ENCODE measurements at places on chromosomes 4 and X.

DNA sequence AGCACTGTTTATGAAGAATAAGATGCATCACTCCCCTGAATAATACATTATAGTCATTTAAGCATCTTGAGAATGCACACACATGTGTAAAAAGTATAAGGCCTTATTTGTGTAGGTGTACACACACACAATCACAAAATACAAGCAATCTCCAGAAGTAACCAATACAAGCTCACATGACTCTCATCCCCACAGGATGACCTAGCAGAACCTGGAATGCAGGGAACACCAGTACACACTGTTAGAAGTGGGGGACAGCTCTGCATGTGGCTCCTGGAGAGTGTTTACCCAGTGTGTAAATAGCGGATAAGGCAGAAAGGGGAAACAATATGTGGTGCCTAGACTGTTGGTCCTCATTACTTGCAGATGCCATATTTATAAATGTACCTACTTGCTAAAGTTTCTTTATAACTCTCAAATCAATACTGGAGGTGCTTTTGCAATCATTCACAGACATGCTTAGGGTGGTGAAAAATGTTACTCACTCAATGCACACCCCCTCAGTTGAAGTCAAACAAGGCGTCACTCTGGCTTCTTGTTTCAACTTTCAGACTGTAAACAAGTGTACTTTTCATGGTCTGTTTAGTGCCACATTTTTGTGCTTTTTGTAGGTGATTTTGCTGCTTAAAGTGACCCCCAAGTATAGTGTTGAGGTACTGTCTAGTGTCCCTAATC, 73.1 kb downstream of the MAGEB17 start:
- no peak for DNase-seq

- DNase-seq = no peak
Observed at GRCh38 chrX:38327775-38328081, 419 bp upstream of the RPGR start.

- DNase-seq = no peak
Observed at GRCh38 chr4:77201857-77202256, 44.9 kb downstream of the CCNG2 start.

DNA sequence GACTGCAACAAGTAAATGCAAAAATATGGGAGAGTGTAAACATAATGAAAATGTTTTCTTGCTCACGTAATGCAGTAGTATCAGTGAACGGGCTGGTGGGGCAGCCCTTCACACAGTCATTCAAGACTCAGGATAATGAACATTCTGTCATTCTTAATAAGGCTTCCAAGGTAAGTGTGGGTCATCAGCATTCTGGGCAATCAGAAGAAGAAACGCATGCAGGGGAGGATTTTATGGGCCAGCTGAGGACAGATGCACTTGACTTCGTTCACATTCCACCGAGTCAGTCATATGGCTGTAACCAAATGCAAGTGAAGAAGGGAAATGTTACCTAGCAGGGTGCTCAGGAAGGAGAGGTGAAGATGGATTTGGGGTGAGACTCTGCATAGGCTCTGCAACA, 68.0 kb upstream of the MAP9 start:
- no peak for DNase-seq

- DNase-seq = no peak
Observed at GRCh38 chr4:156475322-156475721, 496.3 kb downstream of the PDGFC start.

- DNase-seq = no peak
Observed at GRCh38 chr4:151629097-151629783, 131.6 kb downstream of the GATB start.

DNA sequence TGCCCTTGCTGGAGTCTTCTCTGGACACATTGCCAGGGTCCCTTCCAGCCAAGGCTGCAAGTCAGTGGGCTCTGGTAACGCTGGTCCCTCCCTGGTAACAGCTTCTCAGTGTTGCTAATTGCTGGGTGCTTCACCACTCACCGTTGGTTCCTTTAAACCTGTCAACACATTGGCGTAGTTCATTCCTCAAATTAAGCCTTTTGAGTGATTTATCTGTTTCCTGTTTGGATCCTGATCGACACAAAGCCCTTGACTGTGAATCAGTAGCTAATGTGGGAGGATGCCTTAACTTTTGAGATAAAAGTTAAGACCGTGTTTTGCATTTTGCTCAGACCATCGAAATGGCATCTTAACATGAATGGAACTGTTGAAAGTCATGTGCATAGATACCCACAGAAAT, 125.9 kb downstream of the AMELX start:
- no peak for DNase-seq

DNA sequence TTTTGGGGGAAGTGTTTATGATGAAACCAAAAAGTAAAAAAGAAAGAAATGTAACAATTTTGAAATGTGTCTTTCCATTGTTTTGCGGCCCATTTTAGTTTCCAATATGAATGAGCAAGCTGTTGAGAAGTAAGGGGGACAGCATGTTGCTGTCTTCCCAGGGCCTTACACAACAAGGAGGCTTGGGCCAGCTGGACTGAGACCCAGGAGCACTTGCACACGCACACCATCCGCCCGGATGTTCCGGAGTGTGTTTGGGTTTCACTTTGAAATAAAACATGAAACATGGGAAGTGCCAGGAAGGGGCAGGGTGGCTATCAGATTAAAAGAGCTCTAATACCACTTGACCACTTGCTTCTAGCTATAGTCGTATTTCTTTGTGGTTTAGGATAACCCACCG, 144.4 kb downstream of the NHS start:
- DNase-seq = no peak

DNA sequence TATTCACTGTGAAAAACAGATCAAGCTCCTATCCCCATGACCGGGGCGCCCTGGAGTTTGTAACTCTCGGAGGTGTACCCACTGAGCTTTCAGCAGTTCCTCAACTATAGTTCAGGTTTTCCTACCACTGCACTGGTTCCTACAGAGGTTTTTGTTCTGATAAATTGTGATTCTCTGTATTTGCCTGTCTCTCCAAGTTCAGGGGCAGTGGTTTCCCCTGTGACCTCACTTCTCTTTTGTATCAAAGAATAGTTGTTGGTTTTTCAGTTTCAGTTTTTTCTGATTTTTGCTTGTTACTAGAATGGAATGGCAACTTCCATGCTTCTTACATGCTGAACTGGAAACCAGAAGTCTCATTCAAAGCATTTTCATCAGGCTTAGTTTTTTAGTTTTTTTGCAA, 56.8 kb upstream of the PLS3 start:
- DNase-seq = no peak

DNA sequence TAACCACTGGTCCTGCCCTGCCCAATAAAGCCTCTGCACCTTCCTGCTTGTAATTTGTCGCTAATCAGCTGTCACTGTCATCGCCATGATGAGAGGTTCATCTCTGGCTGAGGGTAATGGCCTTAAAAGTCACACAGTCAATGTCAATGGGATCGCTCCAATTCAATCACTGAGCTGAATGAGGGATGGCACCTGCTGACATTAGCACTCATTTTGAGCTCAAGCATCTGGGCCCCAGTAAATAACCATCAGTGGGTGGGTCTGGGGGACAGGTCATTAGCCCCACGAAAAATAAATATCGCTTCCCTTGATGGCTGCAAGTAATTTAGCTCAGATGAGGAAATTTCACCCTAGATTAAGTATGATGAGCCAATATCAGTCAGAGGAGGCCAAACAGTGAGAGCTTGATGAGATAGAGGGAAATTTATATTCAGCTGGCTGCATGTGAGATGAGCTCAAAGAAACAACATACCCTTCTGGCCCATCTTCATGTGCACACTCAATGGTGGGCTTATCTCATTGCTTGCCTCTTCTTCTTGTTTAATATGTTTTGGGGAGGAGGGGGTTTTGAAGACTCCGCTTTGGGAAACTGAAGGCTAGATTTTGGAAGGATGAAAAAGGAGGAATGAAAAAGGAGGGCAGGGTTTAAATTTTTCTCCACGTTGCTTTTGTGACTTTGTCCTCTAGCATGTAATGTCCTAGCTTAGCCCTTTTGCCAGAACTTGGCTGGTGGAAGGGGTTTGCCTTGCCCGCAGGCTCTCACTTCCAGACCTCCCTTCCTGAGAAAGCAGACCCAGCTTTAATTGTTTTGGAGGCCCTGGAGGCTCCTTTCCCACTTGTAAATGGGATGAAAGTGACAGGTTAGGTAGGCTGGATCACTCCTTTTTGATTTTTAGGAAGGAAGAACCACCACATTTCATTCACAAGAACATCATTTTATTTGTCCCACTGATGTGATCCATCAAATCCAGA, 84.8 kb upstream of the PAQR3 start:
- no peak for DNase-seq

DNA sequence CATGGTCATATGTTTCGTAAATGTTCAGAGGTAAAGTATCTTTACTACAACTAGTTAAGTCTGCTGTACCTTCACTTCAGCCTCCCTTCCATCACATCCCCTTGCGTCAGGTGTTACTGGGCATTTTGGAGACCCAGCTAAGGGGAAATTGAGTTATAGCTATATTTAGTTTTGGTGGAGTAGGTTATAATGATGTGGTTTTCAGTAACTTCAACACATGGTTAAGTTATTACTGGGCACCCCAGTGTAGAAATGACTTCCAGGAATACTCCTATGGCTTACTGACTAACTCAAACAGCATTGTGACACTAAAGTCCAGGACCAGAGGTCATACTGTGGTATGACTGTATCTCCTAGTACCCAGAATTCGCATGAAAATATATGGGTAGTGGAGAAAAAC, 23.4 kb upstream of the ACSL1 start:
- DNase-seq = no peak

GRCh38 chr4:24433515-24434214, 150.7 kb downstream of the DHX15 start:
- no peak for DNase-seq

GRCh38 chr4:15479089-15479912, 9.6 kb downstream of the CC2D2A start:
- DNase-seq = no peak

GRCh38 chr4:12139296-12139695, 710.6 kb upstream of the HS3ST1 start:
- DNase-seq = no peak

DNA sequence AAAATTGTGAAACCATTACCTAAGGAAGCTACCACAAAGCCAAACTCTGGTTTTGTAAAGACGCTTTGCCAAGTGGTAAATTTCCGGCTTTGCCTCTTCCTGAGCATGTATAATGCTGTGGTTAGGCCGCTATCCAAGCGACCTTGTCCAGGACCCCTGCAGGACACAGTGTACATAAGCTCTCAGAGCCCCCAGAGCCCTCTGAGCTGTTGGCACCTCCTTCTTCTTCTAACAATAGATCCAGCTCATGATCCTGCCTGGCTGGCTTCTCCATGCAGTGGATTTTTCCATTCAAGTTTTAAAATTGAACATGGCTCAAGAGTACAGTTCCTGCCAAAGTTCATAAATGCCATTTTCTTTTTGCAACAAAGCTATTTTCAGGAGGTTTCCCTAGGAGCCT, 326.7 kb downstream of the MAPK10 start:
- DNase-seq = no peak

GRCh38 chr4:81715757-81716156, 244.1 kb upstream of the RASGEF1B start:
- no peak for DNase-seq

GRCh38 chrX:147738265-147738664, 173.5 kb upstream of the FMR1 start:
- DNase-seq = no peak

GRCh38 chrX:14801136-14801535, 71.7 kb downstream of the FANCB start:
- DNase-seq = no peak

DNA sequence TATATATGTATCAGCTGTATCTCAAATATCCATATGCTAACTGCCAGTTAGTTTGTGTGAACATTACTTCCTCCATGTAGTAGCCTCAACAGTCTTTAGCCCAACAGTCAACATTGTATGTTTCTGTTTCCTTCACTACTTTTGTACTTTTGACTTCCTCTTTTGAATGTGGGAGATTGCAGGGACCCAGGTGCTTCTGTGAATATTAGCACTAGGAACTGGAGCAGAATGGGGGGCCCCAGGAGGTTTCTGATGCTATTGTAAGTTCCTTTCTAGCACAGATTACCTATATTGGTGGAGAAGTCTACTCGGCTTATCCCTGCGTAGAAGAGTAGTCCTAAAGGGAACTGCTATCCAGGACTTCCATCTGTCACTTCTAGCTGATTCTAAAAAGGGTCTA, 2.3 kb downstream of the PLAC8 start:
- peak; percentile 41 for DNase-seq

GRCh38 chrX:154750301-154751202, at the start of gene GAB3:
Gene GAB3 (minus strand): TSS chrX:154751077. CDS start chrX:154751025, 52 bp downstream.
- peak; percentile 48 for DNase-seq

- no peak for DNase-seq
Observed at GRCh38 chr4:46124773-46125413, 1.0 kb upstream of the GABRG1 start.

DNA sequence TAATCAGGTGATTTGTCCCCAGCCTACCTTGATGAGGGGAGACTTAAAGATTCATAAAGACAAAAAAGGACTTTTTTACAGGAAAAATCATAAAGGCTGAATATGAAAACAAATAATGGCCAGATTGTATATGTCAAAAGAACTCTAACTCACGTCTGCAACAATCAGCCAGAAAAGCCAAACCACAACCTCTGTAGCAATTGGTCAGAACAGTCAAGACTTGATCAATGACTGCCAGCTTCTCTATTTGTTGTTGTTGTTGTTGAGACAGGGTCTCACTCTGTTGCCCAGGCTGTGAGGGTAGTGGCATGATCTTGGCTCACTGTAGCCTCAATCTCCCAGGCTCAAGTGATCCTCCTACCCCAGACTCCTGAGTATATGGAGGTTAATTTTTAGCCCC, 35.9 kb upstream of the PPA2 start:
- no peak for DNase-seq

GRCh38 chr4:61162116-61162515, 38.0 kb upstream of the ADGRL3 start:
- DNase-seq = no peak

- DNase-seq = no peak
Observed at GRCh38 chrX:29040160-29040559, 452.9 kb downstream of the IL1RAPL1 start.

DNA sequence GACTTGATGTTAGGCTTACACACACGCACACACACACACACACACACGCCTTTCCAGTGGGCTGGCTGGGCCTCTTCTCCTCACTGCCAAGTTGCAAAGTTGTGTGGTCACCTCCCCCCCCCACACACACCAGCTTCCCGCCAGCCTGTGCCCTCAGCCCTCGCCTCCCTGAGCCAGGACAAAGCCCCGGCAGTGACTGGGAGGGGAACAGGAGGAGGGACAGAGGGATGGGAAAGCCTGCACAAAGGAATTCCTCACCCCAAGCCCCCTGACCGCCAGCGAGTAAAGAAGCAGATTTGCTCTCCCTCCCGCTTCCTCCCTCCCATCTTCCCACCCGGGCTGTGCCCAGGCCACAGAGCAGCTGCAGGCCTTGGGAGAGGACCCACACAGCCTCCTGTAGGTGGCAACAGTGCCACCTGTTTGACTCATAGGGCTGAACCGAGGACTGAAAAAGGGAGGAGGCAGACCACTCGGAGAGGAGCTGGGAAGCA, at the start of gene GDPD2:
Gene GDPD2 (plus strand): TSS at position 464 of the 491 bp plus-strand sequence. CDS start 1,671 bp downstream, outside the sequence.
- DNase-seq = no peak

DNA sequence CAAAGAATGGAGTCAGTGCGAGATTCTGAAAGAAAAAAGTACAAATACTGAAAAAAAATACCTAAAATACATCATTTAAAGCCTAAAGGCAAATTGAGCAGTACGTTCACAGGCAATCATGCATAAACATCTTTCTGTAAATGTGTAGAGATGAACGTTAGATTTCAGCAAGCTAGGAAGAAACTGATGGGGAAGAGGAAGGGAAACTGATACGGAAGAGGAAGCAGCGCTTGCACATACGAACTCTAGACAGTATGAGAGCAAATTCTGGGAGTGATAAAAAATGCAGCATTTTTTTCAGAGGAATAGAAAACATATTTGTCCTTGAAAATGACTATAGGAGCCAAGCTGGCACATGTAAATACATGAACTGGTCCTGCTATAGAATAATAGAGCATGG, 9.4 kb downstream of the ANKRD50 start:
- DNase-seq = no peak

- DNase-seq = no peak
Observed at GRCh38 chr4:79650794-79651431, 242.9 kb upstream of the GK2 start.
